T follicular helper cell (primary cell): ENCODE measurements at places on chromosomes 1 and 21.

DNA sequence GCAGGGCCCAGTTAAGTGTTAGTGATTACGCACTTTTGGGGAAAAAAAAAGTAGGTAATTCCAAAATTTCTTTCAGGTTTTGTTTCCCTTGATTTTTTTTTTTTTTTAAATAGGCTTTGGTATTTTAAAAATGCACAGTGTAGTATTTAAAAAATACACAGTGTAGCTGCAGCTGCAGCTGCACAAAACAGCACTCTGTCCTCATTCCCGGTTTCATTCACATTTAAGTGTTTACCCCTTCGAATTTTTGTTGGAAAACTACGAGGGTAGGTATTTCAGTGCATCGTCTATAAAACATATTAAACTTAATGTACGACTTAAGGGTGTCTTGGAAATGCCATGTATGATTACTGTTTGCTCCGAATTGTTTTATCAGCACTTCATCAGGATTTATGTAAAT, 3.4 kb downstream of the NEK7 start:
- no peak for DNase-seq

GRCh38 chr1:205709640-205710039, 29.3 kb upstream of the SLC45A3 start:
- DNase-seq = no peak

GRCh38 chr1:246332078-246332477, 175.0 kb downstream of the SMYD3 start:
- DNase-seq = no peak

DNA sequence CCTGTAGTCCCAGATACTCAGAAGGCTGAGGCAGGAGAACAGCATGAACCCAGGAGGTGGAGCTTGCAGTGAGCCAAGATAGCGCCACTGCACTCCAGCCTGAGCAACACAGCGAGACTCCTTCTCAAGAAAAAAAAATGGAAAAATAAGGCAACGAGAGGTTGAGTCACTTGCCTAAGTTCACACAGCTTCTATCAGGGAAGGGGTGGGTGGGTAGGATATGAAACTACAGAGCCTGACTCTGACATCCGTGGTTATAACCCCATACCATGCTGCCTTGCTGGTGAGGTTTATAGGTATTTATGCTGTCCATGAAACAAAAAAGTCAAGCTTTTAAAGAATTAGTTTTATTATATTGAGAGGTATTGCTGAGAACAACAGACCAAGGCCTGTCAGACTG, 61.5 kb upstream of the RAB4A start:
- DNase-seq = no peak
